ENCODE measurements at places on chromosomes 7 and 10.
A peak's percentile ranks its signal among the peaks of the same experiment; 100 is the strongest.

DNA sequence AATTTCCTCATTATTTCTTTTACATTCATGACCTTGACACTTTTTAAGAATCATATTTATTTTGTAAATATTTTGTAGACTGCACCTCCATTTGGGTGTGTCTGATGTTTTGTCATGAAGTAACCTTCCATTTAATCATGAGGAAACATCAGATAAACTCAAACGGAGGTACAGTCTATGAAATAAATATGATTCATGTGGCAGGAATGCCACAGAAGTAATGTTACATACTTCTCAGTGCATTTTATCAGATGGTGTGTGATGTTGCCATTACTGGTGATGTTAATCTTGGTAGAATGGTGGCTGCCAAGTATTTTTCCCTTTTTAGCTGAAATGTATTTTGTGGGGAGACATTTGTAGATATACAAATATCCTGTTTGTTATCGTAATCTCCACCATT is 64.9 kb downstream of the ZNF37A start:
- no peak for DNase-seq

GRCh38 chr10:48604991-48605508 is at the start of gene ARHGAP22:
ARHGAP22 (minus strand) TSS chr10:48605073; CDS start chr10:48604796, 277 bp downstream.
- DNase-seq = no peak

GRCh38 chr7:116030651-116031276 is at the start of gene TFEC:
TFEC (minus strand) TSS chr7:116030763; CDS start chr7:115984441, 46,322 bp downstream.
- DNase-seq = peak; percentile 40

DNA sequence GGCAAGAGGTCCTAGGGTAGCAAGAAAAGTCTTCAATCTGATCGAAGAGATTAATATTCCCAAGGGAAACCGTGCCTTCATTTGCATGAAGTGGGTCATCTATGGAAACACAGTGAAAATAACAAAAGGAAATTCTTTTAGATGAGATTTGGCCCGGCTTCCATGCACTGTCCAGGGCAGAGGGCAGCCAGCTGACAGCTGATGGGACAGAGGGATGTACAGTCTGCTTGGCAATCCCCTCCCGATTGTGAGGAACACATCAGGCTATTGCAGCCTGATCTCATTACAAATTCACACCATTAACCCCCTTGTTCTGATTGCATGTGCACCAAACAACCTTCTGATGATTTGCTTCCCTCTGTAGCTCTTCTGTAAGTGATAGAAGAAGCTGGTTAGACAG is 105.3 kb downstream of the FRMD4A start:
- no peak for DNase-seq

DNA sequence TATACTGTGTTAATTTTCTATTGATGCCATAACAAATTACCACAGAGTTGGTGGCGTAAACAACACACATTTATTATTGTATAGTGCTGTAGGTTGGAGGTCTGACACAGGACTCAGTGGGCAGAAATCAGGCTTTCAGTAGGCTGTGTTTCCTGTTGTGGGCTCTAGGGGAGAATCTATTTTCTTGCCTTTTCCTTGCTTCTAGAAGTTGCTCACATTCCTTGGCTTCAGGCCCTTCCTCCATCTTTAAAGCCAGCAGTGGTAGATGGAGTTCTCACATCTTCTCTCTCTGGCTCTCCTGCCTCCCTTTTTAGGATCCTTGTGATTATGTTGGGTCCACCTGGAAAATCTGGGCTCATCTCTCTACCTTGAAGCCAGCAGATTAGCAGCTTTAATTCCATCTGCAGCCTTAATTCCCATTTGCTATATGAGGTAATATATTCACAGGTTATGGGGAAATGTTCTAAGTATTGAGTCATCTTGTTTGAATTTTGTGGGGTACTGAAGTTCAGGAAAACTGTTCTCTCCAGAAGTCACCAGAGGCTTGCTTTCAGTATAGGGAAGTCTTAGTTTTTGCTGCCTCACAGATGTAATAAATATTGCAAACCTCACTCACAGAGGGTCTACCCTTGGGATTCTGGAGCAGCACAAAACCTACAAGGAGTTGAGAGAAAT is 38.9 kb downstream of the CCNY start:
- peak; percentile 34 for DNase-seq

GRCh38 chr10:125792342-125793300 is 17.0 kb upstream of the MMP21 start:
- DNase-seq = no peak

DNA sequence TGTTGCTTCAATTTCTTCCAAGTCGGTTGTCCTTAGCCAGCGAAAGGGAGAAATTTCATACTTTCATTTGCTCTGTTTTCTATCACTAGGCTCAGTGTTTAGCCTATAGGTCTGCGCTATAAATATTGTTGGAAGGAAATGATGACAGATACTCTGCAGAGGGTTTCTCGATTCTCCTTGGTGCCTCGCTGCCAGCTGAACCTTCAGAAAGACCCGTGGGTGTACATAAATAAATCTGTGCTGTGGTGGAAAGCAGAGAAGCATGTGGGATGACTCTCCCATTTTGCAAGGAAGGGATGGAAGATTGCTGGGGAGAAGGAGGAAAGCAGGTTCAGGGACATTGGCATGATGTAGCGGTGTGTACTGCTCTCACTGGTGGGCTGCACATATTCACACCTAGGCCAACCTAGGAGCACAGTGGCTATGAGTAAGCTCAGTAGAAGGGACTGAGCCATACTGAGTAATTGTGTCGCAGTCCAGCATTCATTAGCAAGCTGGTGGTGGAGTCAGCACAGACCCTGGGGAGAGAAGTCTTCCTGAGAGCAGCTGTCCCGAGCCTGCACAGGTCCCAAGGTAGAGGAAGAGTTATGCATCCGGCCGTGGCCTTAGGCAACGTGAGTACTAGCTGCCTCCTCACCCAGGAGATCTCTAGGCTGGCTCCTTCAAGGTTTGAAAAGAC is 50.5 kb downstream of the PNLIPRP3 start:
- no peak for DNase-seq

GRCh38 chr7:94577357-94577756 is 67.7 kb downstream of the CASD1 start:
- no peak for DNase-seq

GRCh38 chr10:78261291-78261690 is 227.6 kb downstream of the RPS24 start:
- no peak for DNase-seq

GRCh38 chr7:1675673-1676549 is 5.8 kb downstream of the ELFN1 start:
- DNase-seq = no peak

DNA sequence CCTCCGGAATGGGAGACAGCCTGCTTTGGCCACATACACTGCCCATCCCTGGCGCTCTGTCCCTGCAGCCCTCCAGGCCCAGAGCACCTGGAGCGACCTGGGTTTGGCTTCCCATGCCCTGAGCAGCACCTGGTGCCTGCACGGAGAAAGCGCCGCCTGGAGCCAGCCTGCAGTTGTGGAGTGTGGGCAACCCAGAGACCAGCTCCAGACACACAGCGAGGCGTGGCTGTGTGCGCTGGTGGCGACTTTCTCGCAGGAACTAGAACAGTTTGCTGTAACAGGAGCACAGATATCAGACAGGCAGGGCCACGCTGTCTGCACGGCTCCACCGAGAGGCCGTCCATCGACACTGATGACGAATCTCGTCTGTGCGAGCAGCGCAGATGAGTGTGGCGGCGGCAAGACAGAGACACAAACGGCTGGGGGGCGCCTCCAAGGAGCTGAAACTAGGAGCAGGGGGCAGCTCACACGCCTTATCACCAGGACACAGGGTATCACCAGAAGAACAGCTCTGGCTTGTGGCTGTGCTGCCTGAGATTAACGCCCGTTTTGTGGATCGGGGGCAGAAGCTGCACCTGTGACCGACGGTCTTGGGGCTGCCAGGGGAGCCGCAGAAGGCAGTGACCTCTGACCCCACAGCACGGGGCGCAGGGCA is 275.3 kb downstream of the DNAJB6 start:
- DNase-seq = no peak

- DNase-seq = no peak
Observed at GRCh38 chr10:27620430-27621397, 116.6 kb downstream of the RAB18 start.

- DNase-seq = no peak
Observed at GRCh38 chr10:38979535-38979934, 885.4 kb downstream of the ZNF37A start.

- peak; percentile 49 for DNase-seq
Observed at GRCh38 chr7:29806208-29806994, at the start of gene WIPF3. WIPF3 (plus strand) TSS chr7:29806508; CDS start chr7:29834725, 28,217 bp downstream.

DNA sequence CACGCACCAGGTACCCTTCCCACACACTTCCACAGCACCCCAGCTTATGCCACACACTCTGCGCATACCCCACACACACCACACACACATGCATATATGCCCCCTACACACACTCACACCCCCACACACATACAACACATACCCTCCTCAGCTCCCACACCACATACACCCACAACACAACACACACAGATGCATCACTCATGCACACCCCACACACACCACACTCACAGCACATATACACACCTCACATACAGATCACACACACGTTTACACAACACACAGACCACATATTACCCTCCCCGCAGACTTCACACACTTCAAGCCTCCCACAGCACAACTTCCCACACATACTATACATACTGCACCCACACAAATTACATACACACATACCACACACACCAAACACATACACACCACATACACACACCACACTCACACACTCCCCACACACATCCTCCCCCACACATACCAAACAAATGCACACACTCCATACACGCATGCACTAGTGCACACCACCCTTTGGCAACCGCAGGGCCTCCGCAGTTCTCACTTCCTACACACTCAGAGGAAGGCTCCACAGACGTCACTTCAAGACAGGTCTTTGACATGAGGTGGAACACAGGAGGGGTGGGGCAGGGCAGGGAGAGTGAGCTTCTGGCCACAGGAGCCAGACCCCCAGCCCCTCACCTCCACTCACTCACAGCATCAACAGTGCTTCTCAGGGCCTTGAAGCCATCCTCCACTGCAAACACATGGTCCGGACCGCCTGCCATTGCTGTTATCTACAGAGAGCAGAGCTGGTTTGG is 18.5 kb upstream of the ANTXRL start:
- no peak for DNase-seq

GRCh38 chr7:100167912-100168323 is 499 bp downstream of the GAL3ST4 start:
- peak; percentile 62 for DNase-seq

GRCh38 chr7:52168085-52168484 is 851.5 kb upstream of the COBL start:
- peak; percentile 59 for DNase-seq

DNA sequence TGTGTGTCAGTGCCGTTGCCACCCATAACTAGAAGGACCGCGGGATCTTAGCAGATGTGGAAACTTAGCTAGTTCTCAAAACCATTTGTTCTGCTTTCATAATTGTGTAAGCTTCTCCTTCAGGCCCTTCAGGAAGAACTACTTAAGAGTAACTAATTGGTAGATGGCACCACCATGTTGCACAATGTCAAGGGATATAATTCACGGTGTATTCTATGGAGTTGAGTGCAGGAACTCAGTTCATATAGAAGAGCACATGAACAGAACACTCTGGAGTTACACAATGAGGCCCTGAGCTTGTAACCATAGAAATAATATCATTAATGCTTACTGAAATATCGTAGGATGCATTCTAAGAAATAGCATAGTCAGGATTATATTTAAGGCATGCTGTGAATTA is 126.5 kb upstream of the GAD2 start:
- no peak for DNase-seq

- DNase-seq = no peak
Observed at GRCh38 chr10:111221682-111222480, 145.1 kb downstream of the ADRA2A start.

DNA sequence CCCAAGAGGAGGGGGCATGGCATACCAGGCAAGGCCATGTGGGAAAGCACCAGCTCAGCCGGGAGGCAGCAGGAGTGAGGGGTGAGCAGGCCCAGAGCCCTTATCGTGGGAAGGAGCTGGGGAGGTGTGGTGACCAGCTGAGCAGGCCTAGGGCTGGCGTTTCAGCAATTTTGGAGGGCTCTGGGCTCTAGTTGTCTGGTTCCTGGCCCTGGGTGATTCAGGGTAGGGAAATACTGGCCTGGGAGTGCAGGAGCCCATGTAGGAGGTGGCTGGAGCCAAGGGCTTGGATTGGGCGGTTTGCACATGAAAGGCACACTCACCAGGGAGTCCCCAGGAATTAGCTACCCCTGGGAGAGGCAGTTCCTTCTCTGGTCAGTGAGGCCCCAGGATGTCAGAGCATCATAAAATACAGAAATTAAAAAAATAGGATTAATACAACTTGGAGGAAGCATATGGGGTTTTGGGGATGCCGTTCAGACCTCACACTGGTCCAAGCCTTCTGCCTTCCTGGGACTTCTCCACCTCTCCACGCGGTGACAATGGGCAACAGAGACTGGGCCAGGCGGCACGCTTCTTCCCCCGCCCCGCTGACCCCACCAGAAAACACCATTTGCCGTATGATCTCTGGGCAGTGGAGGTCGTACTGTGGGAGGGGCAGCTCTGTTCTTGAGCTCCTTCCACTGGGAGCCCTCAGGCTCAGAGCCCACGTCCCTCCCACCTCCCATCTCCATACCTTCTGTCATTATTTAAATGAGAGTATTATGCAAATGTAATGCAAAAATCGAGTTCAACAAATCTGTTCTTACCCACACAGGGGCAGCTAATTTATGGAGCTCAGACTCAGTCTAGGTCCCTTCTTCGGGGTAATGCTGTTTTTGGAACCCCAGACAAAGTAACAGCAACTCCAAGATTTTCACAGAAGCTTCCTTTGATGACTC is 133.0 kb upstream of the FAM20C start:
- DNase-seq = peak; percentile 40
